ENCODE measurements at places on chromosomes 1 and 21. TPM values are rescaled to one million over a fixed set of nuclear protein-coding genes. Genes with fewer than 3 reads are reported as not detected.

KIF26B gene
- 0.13 TPM for total RNA-seq

PLOD1 gene
- 176 TPM for total RNA-seq

PPIAL4G gene
- not detected for total RNA-seq

OR2L5 gene
- not detected for total RNA-seq

BNIPL gene
- 2.2 TPM for total RNA-seq

UTS2 gene
- total RNA-seq: not detected

TFF3 gene
- total RNA-seq: 0.40 TPM

CFHR4 gene
- total RNA-seq: not detected

LAPTM5 gene
- 0.21 TPM for total RNA-seq

PDPN gene
- 0.80 TPM for total RNA-seq

OR14A2 gene
- total RNA-seq: not detected

KCND3 gene
- total RNA-seq: 0.11 TPM

DIO1 gene
- total RNA-seq: not detected

NCAM2 gene
- total RNA-seq: 11.2 TPM

SIM2 gene
- total RNA-seq: 0.23 TPM

S100A2 gene
- 59.7 TPM for total RNA-seq

IRF6 gene
- total RNA-seq: 0.04 TPM

PLA2G2A gene
- total RNA-seq: 0.21 TPM

PERM1 gene
- total RNA-seq: 0.38 TPM
